ENCODE measurements at places on chromosomes 4 and X.

DNA sequence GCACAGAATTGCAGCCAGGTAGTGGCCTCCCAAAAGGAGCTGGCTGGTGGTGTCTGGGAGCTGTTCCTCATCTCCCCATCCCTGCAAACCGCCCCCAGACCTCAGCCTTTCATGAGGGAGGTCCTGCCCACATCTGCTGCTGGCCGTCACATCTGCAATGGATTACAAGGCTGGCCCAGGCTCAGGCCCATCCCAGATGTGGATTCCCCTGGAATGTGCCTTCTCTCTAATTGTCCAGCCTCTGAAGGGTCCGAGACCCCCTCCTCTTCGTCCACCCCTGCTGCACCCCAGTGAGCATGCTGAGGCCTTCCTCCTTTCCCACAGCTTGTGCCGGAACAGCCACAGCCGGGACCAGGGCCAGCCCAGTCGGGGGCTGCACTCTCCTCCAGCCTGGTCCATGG is 115.0 kb upstream of the NALF2 start:
- DNase-seq = no peak

DNA sequence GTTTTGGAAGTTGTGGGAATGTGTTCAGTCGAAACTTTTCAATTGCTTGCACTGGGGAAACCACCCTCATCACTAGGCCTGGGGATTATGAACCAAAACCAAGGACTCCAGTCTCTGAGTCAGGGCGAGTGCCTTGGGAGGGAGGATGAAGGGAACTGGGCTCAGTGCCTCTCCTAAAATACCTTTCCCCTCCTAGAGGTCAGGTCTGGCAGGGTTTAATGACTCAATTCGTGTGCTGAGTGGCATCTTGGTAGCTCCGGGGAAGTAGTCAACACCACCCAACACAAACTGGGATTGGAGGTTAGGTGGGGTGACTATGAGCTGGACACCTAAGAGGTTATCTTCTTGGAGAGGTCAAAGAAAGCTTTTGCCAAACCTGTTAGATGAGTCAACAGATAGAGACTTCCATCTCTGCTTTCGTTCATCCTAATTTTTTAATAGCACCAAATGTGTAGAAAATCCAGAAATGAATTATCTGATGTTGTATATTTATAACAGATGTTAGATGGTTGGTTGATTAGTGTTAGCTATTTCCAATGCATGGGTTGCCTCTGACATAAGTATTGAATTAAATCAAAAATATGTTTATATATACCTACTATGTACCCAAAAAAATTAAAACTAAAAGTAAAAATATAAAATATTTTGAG is 202.8 kb downstream of the SHROOM3 start:
- DNase-seq = no peak

DNA sequence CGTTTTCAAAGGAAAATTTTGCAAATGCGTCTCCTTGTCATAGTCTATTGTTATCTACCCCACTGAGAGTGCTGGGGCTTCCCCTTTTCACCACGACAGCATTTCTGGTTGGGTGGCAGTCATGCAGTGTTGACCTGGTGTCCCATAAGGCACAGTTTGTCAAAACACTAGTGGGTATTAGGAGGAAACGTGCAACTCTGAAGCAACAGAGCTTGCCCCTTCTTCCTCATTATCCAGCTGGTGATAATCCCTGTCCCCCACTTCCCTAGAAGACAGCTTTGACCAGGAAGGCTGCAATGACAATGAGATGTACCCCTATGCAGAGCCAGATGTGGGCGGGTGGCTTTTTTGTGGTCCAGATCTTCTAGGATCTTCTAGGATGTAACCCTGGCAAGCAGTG is 1.8 kb downstream of the TBC1D1 start:
- DNase-seq = peak; percentile 10

- no peak for DNase-seq
These were observed 388.4 kb upstream of the RASGEF1B start for GRCh38 chr4:81860111-81860510.

DNA sequence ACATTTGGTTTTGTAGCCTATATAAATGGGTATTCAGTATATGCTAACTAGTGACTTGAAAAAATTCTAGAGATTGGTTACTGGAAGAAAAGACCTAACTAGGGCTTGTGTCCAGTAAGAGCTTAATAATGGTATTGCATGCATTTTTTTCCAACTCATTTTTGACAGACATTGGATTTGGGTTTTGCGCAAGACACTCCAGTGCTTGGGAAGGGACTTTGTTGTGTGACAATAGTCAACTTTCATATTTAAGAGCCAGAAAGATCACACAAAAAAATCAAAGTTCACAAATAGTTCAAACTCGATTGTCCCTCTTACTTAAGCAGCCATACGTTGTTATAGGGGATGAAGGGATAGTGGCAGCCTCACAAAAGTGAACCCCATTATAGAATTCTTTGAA is 1.2 kb upstream of the HSD17B11 start:
- DNase-seq = no peak

- no peak for DNase-seq
These were observed 470.2 kb downstream of the PCDH19 start for GRCh38 chrX:99939883-99940232.

Measured in activated CD4-positive, CD25-positive, alpha-beta regulatory T cell (primary cell).